AG04449 (cell line): ENCODE measurements at places on chromosomes 5 and 9.

DNA sequence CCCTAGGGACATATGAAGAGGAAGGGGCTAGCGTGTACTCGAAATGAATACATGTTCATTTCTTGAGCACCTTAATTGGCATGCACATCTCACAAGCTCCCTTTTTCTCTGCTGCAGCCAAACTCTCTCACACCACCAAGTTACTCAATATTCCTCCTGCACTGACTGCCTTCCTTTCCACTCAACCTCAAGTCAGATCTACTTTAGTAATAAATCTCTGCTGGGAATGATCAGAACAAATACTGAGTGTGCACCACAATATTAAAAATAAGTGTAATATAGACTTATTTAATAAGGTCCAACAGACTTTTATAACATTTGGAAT, 995.8 kb upstream of the WWC1 start:
- no peak for DNase-seq

DNA sequence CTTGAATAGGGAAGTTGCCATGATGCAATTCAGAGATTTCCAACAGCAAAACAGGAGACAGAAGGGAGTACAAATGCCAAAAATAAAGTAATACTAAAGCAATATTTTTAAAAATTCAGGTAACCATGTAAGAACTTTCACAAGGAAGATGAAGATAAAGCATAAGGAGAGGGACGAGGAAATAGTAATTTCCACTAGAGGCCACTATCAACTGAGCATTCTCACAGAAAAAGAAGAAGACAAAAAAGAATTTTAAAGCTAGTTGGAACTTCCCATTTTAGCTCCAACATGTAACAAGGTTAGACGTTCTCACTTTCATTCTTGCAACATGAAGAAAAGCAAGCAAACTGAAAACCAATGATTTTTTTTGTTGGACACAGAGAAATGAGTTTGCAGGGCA, 779.9 kb upstream of the CDH6 start:
- no peak for DNase-seq

DNA sequence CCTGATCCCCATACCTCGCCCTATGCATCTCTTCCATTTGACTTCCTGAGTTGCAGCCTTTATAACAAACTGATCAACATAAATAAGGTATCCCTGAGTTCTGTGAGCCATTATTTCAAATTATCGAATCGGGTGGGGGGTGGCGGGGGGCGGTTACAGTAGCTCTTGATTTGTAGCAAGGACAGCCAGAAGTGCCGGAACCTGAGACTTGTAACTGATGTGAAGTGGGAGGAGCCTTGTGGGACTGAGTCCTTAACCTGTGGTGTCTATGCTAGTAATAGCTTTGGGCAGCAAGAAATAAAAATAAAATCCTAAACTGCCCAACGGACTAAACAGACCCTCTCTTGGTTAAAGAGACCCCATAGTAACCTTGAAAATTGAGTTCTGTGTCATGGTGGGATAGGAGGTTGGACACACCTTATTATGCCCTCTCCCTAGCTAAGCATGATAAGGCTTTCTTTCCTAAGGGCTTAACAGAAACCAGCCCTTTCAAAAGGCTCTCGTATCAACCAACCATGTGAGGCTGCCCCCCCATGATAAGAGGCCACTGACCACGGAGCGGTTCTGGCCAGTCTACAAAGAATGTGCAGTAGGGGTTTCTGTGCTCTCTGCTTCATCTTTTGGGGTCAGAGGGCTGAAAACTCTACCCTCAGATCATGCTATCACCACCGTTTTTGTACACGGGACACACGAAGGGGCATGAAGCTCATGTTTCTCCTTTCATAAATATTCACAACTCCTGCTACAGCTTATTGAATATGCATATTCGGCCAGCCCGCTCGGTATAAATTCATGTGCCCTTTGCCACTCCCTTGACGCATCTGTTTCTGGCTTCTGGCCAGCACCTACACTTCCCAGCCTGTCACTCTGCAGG, 39.5 kb upstream of the IQGAP2 start:
- no peak for DNase-seq

DNA sequence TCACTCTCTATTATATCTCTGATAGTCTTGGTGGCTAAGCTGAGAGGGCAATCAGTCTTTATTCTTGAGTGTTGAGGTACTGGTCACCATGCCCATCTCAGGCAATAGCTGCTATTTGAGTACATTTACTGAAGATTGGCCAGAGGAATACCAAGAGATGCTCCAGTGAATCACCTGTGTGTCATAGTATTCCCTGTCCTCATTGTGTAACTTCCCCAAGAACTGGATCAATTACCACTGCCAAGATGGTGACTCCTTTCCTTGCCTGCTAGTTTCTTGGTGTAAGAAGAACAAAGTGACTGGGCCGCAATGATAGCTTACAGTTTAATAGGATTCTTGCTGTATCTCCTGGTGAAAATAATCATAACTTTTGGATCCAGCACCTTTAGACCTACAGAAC, 418.7 kb upstream of the KIF2A start:
- no peak for DNase-seq

DNA sequence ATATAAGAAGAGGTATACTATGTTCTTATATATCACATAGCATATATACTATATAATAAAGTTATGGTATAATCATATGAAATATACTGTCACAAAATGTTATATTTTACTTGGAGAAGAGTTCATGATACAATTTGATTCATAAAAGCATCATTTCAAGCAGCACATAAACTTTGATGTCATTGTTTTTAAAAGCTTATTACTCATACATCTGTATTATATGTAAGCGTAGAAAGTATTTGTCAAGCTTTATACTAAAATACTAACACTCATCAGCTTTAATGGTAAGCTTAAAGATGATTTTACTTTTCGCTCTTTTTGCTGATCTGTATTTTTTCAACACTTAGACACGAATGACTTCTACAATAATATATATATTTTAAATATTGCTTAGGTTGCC, 34.0 kb upstream of the ZNF618 start:
- no peak for DNase-seq

- DNase-seq = no peak
Measured at GRCh38 chr9:137303151-137303892, 1.3 kb upstream of the NRARP start.

DNA sequence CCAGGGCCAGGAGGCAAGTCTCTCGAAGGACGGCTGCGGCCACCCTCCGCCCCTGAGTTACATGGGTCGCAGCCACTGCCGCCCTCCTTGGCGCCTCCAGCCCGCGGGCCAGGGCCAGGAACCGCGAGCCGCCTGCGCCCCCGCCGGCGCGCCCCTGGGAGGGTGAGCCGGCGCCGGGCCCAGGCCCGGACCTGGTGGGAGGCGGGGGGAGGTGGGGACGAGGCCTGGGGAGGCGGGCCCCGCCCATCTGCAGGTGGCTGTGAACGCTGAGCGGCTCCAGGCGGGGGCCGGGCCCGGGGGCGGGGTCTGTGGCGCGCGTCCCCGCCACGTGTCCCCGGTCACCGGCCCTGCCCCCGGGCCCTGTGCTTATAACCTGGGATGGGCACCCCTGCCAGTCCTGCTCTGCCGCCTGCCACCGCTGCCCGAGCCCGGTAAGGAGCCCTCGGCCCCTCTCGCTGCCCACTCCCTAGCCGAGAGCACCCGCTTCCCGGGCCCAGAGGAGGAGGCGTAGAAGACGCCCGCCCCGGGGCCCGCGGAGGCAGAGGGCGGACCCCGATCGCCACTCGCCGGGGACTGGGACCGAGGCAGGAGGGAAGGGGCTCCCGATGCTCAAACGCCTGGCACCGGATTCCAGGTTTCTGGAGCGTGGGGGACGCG, at the start of gene ASS1:
TSS of gene ASS1 (plus strand) at position 397 of the 657 bp plus-strand sequence. CDS start 7,268 bp downstream, outside the sequence.
- DNase-seq = no peak

GRCh38 chr9:126292736-126293521, 33.7 kb upstream of the MVB12B start:
- DNase-seq = no peak

DNA sequence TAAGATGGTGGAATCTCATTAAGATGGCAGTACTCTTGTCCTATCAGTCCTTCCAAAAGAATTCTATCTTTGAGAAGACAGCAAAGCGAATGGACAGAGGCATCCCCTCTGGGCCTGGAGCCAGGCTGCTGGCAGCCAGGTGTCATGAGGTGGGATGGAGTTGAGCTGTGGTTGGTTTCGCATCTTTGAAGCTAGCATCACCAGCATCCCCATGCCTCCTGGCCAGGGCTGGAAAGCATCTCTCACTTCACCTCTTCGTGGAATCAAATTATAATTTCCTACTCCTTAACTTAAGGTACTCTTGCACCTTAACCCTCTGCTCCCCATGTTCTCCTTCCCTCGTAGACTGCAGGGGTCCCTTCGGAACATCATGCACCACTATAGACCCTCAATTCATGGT, 248.3 kb downstream of the GADD45G start:
- no peak for DNase-seq

- no peak for DNase-seq
Measured at GRCh38 chr5:127136908-127137307, 63.6 kb upstream of the C5orf63 start.

- DNase-seq = no peak
Measured at GRCh38 chr5:72598401-72599064, 91.3 kb upstream of the ZNF366 start.

DNA sequence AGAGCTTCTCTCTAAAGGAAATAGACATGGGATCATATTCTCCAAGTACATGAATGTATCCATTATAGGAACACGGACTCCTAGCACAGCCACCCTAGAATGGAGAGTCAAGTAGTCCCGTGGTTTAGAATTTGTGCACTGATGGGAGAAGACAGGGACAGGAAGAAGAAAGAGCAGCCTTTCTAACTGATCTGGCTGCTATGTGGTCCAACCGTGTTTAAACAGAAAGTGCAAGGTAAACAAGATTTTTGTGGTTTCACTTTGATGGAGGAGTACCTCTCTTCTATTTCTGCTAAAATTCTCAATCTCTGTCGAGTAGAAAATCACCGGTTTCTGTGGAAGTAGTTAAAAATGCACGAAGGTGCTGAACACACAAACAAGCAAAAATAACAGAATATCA, 171.3 kb downstream of the ST8SIA4 start:
- DNase-seq = no peak

DNA sequence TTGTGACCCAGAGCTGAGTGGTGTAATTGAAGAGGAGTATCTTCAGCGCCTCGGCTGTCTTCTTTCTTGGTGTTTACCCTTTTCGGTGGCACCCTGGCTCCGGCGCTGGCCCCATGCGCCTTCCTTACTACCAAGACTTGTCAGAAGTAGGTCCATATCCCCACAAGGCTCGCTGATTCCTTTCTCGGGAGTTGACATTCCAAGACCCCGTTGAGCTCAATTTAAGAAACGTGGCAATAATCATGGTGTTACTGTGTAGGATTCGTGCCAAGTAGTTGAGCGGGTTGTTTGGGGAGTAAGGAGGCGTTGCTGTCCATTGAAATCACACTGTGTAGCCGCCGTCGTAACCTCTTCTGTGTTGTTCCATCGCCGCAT, 795 bp downstream of the NDUFAF2 start:
- no peak for DNase-seq

GRCh38 chr9:33329979-33330378, 39.7 kb downstream of the NFX1 start:
- DNase-seq = no peak

DNA sequence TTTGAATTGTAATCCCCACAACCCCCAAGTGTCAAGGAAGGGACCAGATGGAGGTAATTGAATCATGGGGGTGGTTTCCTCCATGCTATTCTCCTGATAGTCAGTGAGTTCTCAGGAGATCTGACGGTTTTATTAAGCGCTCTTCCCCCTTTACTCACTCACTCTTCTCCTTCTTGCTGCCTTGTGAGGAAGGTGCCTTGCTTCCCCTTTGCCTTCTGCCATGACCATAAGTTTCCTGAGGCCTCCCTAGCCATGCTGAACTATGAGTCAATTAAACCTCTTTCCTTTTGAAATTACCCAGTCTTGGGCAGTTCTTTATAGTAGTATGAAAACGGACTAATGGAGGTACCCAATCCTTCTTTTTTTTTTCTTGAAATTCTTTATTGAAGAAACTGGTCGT, 2.2 kb upstream of the CEP120 start:
- no peak for DNase-seq

GRCh38 chr5:136731241-136731900, 366.0 kb upstream of the TRPC7 start:
- DNase-seq = no peak

DNA sequence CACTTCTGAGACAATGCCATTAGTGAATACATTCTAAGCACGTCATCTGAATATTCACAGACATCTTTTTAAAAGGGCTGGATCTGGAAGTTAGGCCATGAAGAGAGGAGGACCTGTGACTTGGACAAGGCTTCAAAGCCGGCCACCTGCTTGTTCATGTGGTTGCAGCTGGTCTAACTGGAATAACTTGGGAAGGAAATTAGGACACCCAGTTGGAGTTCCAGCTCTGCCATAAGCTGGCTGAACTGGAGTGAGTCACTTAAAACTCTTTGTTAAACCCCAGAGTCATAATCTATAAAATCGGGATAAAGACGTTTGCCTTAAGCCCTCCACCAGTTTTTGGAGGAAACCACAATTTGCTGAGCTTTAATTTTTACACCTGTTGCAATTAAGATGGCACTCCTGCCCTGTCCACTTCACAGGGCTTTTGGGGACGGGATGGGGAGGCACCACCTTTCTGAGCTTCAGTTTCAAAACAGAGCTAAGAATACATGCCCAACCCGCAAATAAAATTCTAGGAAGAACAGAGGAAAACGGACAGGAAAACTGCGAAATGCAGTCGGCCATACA, 536 bp upstream of the STX17 start:
- DNase-seq = no peak
